NCI-H1930 (cell line): ENCODE measurements at places on chromosomes 13 and 19.

DNA sequence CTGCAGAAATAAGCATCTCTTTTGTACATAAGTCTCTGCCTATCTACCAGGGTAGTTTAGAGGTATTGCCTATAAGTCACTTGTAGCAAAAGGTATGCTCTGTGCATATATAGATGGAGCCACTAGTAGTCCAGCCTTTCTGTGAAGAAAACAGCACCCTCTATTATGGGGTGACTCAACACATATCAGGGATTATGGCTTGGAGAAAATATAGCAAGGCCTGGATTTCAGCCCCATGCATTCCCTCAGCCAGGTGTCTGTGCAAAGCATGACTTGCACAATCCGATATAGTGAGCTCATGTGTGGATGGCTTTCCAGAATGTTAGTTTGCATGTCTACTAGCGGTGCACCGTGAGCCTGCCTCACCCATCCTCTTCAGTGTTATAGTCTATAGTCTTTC lies 13.4 kb upstream of the NALCN start:
- DNase-seq, result no peak

- no peak for DNase-seq
Observed at GRCh38 chr19:4910594-4911281, 1.4 kb downstream of the UHRF1 start.

- DNase-seq, result no peak
Observed at GRCh38 chr13:45473627-45474026, 8.9 kb downstream of the COG3 start.

DNA sequence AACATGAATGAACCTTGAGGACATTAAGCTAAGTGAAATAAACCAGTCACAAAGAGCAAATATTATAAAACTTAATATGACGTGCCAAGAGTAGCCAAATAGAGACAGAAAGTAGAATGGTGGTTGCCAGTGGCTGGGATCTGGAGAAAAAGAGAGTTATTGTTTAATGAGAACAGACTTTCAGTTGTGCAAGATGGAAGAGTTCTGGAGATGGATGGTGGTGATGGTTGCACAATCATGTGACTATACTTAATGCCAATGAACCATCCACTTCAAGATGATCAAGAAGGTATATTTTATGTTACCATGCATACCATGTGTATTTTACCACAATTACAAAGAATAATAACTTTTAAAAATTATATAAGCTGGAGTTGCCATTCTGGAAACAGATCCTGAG lies 65.7 kb upstream of the MTIF3 start:
- DNase-seq, result no peak

DNA sequence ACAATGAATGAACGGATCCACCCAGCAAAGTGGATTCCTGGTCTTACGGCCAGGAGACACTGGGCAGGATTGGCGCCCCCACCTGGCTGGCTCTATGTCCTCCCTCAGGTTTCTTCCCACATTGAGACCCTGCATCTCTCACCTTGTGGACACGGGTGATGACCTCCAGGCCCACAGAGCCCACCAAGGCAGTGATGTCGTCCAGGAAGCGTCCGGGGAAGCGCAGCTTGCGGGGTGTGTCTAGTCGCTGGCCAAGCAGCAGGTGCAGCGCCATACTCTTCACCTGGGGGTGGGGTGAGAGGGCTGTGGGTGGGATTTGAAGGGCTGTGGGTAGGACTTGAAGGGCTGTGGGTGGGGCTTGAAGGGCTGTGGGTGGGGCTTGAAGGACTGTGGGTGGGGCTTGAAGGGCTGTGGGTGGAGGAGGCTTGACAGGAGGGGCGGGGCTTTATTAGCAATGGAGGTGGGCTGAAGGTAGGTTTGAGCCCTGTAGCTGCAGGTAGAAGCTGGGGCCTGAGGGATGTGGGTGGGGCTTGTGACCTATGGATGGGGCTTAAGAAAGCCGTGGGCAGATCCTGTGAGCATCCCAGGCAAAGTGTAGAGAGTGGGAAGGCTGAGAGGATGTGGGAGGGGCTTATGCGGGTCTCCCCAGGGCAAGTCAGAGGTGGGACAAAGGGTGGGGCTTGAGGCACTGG lies 12.1 kb upstream of the ANGPTL8 start:
- no peak for DNase-seq

DNA sequence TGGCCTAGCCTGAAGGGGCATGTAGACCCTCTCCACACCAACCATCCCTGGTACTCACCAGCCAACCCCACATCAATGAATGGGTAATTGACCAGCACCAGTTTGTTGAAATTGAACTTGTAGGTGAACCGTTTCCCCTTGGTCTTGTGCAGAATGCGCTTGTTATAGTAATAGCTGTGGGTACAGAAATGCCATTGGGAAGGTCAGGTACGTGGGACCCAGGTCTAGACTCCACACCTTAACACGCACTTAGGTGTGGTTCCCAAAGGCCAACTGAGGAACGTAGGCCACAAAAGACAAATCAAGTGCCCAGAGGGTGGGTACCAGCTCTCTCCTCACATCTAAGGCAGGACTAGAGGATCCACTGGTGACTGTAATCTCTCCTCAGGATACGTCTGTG lies 5.2 kb downstream of the ERF start:
- DNase-seq, result no peak

- no peak for DNase-seq
Observed at GRCh38 chr13:109427695-109428094, 358.7 kb downstream of the IRS2 start.

DNA sequence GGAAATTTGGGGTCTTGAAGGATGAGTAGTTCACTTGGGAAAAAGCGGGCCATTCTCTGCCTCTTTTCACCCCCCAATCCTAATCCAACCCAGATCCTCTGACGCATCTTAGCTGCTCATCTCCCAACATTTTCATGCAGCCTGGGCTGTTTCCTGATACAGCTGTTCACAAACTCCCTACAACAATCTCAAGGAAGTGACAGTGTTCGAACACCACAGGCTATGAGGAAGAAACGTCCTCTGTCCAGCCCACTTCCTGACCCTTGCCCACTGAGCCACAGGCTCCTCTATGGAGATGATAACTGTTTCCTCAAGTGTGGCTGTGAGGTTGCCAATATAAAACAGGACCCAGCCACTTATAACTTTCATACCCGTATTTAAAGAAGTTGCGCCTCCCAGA lies 16.2 kb downstream of the LMTK3 start:
- no peak for DNase-seq
